ENCODE measurements at places on chromosomes 16 and 17.

DNA sequence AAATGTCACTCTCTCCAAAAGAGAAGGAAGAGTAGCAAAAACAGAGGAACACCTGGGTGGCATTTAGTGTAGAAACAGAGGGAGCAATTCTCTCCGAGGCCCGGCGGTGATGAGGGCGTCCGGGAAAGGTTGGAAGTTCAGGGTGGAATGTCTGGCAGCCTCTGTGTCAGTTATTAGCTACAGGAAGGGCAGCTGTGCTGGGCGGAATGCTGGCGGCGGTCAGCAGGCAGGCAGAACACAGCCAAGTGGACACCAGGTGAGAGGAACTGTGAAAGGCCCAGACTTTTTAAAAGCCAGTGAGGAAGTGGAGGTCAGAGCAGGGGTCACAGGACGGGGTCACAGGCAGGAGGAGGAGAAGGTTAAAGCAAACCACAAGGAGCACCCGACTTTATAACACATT, 238.1 kb downstream of the NTN1 start:
- no peak for DNase-seq

DNA sequence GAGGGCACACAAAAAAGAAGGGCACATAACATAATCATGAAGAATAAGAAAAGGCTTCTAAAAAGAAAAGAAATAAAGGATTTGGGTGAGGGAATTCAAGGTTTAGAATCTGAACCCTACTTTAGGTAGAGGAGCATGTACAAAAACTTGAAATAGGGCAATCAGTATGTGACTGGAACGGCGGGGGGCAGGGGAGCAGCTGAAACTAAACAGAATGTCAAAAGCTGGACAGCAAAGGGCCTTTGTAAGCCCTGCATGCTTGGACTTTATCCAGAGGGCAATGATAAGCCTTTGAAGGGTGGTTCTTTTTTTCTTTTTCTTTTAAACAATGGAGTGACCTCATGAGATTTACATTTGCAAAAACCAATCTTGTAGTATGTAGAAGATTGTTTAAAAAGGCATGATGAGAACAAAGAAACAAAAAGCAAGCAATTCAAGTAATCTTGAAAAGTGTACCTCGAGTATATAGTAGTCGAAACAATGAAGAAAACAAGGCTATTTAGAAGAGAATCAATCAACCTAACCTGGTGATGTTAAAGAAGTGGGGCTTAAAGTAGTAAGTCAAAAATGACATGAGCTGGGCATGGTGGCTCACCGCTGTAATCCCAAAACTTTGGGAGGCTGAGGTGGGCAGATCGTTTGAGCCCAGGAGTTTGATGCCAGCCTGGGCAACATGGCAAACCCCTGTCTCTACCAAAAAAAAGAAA, 46.7 kb upstream of the ANKFY1 start:
- DNase-seq, result no peak

- peak; percentile 64 for DNase-seq
These were observed 5.6 kb downstream of the POLG2 start for GRCh38 chr17:64491034-64491860.

DNA sequence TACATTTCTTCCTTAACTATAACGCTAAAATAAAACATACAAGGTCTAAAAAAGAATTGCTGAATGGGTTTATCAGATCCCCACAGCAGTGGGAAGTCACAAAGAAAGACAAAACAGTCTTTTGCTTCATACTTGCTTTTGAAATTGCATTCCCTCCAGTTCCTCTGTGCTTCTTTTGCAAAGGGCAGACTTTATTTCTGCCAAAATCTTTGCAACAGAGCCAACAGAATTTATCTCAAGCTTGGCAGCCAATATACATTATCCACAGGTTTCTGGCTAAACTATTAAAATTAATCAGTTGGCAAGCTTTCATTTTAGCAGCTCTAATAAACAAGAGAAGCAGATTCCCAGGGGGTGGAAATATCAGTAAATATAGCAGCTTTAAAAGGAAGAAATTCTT, 378.9 kb upstream of the CA10 start:
- no peak for DNase-seq

DNA sequence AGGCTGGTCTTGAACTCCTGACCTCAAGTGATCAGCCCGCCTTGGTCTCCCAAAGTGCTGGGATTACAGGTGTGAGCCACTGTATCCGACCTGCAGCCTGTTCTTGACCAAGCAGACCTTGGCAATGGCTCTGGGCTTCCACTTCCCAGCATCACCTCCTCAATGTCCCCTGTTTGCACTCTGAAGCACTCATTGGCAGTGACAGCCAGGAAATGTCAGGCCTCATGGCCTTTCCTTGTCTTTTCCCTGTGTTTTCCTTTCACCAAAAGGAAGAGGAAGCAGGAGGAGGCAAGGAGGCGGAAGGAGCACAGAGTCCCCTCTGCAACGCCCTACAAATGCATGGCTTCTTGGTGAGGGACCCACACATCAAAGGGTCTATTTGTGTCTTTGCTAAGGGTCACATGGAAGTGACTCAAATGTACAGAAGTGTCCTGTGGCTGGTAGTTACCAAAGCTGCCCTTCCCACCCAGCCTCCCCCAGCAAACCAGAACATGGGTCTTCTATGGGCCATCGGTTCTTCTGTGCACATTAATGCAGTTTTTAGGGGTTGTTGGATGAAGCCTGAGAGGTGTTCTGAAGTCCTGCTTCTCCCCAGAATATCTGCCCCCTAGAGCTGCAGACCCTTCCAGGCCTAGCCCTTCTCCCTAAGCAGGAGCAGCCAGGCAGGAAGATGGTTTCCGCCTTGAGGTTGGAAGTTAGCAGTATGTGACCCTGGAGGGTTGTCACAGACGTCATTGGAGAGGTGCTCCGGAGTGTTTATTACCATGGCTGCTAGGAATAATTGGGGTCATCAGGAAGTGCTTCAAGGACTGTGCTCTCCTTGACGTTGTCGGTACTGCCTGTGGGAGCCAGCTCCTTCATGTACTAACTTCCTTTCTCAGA, 60.8 kb downstream of the WIPI1 start:
- DNase-seq, result no peak

GRCh38 chr17:10318535-10318934, 54.3 kb downstream of the MYH13 start:
- DNase-seq, result no peak

DNA sequence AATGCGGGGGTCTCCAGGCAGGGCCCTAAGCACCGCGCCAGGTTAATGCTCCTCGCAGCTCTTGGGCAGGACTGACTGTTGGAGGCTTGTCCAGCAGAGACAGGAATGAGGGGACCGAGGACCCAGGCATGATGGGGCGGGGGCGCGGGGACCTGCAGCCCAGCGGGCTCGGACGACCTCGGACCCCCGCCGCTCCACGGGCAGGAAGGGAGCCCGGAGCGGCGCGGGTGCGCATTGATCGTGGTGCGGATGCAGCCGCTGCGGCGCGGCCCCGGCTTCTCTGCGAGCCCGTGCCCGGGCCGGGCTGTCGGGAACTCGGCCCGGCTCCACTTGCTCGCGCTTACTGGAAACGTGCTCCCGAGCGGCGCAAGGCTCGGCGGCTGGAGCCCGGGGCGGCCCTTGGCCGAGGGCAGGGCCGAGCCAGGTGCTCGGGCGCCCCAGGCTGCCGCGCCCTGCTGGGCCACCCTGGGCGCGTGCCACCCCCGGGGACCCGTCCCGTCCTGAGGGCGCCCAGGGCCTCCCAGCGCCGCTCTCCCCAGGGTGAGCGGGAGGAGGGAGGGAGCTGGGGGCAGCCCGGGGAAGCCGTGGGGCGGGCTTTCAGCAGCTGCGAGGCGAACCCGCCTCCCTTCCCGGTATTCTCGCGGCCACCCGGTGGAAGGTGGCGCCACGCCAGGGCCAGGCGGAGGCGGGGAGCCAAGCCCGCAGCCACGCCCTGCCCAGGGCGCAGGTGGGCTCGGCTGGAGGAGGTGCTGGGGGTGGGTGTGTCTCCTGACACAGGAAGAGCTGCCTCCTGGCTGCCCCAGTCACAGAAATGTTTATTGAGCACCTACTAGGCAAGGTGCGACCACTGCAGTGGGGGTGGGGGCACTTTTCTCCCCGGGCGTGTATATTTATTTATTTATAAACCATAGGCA, 45.9 kb downstream of the SOCS3 start:
- DNase-seq, result peak; percentile 94

DNA sequence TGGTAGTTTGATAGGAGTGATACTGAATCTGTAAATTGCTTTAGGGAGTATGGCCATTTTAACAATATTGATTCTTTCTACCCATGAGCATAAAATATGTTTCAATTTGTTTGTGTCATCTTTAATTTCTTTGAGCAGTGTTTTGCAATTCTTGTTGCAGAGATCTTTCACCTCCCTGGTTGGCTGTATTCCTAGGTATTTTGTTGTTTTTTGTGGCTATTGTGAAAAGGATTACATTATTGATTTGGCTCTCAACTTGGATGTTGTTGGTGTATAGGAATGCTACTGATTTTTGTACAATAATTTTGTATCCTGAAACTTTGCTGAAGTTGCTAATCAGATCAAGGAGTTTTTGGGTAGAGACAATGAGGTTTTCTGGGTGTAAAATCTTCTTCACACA, 3.2 kb downstream of the KRTAP9-9 start:
- no peak for DNase-seq

- no peak for DNase-seq
These were observed 328.1 kb downstream of the CA10 start for GRCh38 chr17:51830451-51830850.

DNA sequence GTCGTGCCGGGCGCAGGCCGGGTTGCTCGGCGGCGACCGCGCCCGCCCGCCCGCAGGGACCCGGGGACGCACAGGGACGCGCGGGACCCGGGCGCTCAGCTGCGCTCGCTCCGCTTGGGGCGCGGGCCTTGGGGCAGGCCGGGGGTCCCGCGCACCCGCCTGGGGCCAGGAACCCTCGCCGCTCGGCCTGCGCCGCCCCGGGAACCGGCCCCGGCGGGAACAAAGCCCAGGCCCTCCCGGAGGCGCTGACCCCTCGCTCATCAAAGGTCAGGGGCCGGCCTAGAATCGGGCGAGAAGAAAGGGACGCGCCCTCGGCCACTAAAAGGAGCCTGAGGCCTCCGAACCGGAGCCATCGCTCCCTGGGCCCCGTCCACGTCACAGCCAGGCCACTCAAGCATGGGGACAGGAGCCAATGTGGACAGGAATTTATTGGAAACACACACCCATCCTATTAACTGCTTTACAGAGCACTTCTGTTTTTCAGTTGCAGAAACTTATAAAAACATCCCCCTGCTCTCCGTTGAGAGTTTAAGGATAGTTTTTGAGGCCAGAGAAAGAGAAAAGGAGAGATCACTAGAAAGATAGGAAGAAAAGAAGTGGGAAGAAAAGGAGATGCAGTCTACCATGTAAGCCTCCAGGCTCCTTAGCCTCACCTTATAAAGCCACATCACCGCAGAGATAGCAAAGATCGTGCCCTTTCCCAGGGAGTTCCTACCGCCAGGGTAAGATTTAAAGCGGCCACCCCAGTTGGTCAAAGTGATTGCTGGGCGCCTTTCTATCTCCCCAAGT, 558 bp upstream of the ZFHX3 start:
- DNase-seq, result no peak

GRCh38 chr17:74525781-74526288, 5.4 kb downstream of the CD300LB start:
- DNase-seq, result no peak

- no peak for DNase-seq
These were observed 93.5 kb downstream of the CACNG1 start for GRCh38 chr17:67137860-67138259.

- DNase-seq, result peak; percentile 31
These were observed 51.7 kb downstream of the NXN start for GRCh38 chr17:927611-928461.

- no peak for DNase-seq
These were observed 1.4 kb upstream of the LHX1 start for GRCh38 chr17:36935671-36936454.

DNA sequence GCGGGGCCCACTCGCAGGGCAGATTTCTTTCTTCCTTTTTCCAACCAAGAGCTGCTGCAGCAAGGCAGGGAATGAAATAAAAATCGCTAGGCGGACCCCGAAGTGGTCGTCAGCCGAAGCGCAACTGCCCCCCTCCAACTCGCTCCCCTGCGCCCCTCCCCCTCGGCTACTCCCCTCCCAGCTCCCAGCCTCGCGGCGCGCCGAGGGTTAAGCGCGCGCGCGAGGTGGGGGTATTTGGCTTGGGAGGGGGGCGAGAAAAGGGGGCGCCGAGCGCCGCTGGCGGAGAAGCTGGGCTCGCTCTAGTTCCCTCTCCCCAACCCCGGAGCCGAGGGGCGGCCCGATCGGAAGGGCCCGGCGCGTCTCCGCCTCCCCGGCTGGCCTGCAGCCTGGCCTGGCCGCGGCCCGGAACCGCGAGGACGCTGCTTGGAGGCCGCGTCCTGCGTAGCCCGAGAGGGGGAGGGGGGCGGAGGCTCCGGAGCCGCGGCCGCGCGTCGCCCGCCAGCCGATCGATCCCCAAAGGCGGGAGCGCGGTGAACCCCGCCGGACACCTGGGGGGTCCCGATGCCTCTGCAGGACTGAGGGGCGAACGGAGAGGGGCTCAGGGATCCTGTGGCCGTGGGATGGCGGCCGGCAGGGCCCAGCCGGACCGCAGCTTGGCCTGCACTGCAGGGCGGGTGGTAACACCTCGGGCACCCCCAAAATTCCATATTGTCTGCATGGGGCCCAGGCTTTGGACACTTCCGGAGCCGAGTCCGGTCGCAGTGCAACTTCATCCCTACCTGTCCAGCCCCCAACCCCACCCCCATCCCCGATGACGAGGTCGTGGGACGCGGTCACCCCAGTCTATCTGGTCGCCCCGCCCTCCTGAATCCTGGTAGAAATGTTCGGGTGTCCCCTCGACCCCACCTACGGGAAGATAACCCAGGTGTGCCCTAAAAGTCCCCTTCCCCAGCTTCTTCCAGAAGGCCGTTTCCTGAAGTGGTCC, 4.9 kb upstream of the CBX4 start:
- DNase-seq, result peak; percentile 75

DNA sequence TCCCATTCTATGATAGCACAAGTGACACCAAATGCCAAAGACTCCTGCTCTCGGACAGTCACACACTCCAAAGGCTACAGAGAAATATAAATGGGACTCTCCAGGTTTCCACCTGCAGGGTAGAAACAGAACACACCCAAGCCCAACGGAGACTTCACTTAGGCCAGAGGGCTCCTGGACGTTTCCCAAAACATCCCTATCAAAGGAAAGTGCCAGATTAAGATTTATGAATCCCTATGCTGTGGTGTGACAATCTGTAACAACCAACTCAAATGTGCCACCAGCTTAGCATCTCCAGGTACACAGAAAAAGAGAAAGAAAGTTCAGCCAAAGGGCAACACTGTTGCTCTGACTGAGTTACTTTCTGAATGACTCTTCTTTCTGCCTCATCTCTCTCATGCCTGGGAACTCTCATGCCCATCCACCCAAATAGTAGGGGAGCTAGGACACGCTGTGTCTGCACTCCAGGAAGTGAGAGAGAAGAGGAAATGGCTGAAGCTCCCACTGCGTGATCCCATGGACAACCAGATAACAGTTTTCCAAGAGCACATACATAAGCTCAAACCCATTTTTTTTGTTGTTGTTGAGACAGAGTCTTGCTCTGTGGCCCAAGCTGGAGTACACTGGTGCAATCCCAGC, 49.7 kb downstream of the SMG6 start:
- DNase-seq, result no peak

Data from RPMI8226 (cell line).